ENCODE measurements at places on chromosomes 16 and 17. TPM values are rescaled to one million over a fixed set of nuclear protein-coding genes. Genes with fewer than 3 reads are reported as not detected.

Gene SOX9
- total RNA-seq = 0.15 TPM

Gene AKAP1
- 19.8 TPM for total RNA-seq

Gene LYRM1
- 154 TPM for total RNA-seq

Gene ACAP1
- total RNA-seq = not detected

Gene ITGAD
- not detected for total RNA-seq

Gene SLC35G6
- total RNA-seq = not detected

Gene SPSB3
- total RNA-seq = 40.6 TPM

Gene CBX8
- total RNA-seq = 2.6 TPM

Gene TBKBP1
- 13.8 TPM for total RNA-seq

Gene KRTAP4-6
- not detected for total RNA-seq

Gene BICDL2
- not detected for total RNA-seq

Gene SRP68
- 29.9 TPM for total RNA-seq

Gene KCTD19
- total RNA-seq = not detected

Gene DECR2
- total RNA-seq = 9.0 TPM

Gene AOC3
- under 0.01 TPM for total RNA-seq

Gene TBX4
- total RNA-seq = not detected

Gene GUCY2D
- total RNA-seq = not detected

Gene GLIS2
- total RNA-seq = 1.3 TPM

Gene MAPT
- under 0.01 TPM for total RNA-seq

Gene CSF3
- 0.97 TPM for total RNA-seq

Gene CLEC19A
- not detected for total RNA-seq
